ENCODE measurements at places on chromosomes 16 and 17. TPM values are rescaled to one million over a fixed set of nuclear protein-coding genes. Genes with fewer than 3 reads are reported as not detected.

Gene TPPP3
- 14.2 TPM for total RNA-seq

Gene PSMD11
- 188 TPM for total RNA-seq

Gene PRAC2
- not detected for total RNA-seq

Gene PIRT
- total RNA-seq, result not detected

Gene TTYH2
- 1.9 TPM for total RNA-seq

Gene CRHR1
- 0.20 TPM for total RNA-seq

Gene GPRC5B
- total RNA-seq, result 31.1 TPM

Gene USP31
- total RNA-seq, result 12.3 TPM

Gene KCNH6
- not detected for total RNA-seq

Gene SLC5A10
- 0.36 TPM for total RNA-seq

Gene TEKT5
- total RNA-seq, result not detected

Gene KLHDC4
- 41.1 TPM for total RNA-seq

Gene LITAFD
- total RNA-seq, result not detected

Gene NFATC2IP
- 27.3 TPM for total RNA-seq

Gene TNP2
- not detected for total RNA-seq

Gene CACNG3
- not detected for total RNA-seq

Gene TNFRSF17
- total RNA-seq, result not detected

Data from A549 treated with GW870086 at 1 μM for 4 hours (cell line).